ENCODE measurements at places on chromosomes 11 and 22. TPM values are rescaled to one million over a fixed set of nuclear protein-coding genes. Genes with fewer than 3 reads are reported as not detected.

DNA sequence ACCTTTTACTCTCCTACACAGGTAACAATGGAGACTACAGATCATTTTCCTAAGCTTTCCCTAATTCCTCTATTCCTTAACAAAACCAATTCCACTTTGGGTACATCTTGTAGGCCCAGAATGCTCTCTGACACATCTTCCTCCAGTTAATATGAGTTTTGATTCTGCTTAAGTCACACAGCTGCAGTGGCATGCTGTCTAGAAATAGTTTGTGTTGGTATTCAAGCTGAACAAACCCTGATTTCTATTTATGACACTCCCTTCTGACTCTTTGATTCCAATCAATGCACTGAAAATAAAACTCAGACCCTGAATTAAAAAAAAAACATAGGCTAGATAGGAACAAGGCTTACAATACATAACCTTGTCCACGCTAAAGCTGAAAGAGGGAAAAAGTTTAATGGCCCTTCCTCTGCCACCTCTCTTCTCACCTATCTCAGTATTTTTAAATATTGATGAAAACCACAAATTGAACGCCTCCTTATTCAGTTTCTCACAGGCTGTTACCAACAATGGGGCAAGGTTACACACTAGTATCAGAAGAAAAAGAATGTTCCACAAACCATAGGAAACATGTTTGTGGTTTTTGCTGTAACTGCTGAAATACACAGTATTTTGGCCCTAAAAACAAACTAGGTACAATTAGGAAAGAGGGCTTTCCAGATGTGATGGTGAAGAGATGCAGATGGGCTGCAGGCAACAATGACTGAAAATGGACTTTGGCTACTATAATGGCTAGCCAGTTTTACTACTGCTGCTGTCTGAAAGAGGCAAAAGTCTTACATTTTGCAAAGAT is 35.7 kb upstream of the GAB2 start:
- no peak overlapping the region for H3K27ac ChIP-seq
- H3K4me3 ChIP-seq: no peak overlapping the region
- no peak for DNase-seq
- no peaks in the 10 kb centered on the region for H3K27me3 ChIP-seq
- H3K36me3 ChIP-seq: peaks cover 16% of the 10 kb centered on the region

C1QTNF5 gene
- 0.47 TPM for total RNA-seq

- no peak for DNase-seq
- H3K36me3 ChIP-seq: peaks cover 28% of the 10 kb centered on the region
- H3K4me3 ChIP-seq: no peak overlapping the region
- no peak overlapping the region for H3K27ac ChIP-seq
These were observed 22.2 kb downstream of the MYBPC3 start for GRCh38 chr11:47329987-47330931.

DNA sequence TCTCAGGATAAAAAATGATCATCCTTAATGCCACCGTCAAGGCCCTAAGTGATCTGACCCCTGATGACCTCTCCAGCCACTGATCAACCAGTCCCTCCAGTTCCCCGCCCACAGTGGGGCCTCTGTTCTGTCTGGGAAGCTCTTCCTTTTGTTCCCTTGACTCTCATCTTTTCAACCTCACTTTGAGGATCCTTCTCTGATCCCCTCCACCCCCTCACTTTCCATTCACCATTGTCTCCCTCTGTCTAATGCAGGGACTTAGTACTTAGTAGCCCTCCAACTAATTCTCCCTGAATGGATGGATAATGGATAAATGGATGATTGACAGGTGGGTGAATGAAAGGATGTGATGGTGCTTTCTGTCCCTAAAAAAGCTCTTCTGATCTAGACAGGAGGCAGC is 45.6 kb downstream of the C11orf58 start:
- H3K4me3 ChIP-seq: no peak overlapping the region
- DNase-seq: no peak
- H3K27ac ChIP-seq: no peak overlapping the region
- peaks cover 13% of the 10 kb centered on the region for H3K4me1 ChIP-seq
- H3K27me3 ChIP-seq: peaks cover 20% of the 10 kb centered on the region
- H3K36me3 ChIP-seq: no peaks in the 10 kb centered on the region

GRCh38 chr11:78203184-78203583 is 14.5 kb downstream of the USP35 start:
- H3K36me3 ChIP-seq: peaks cover 8% of the 10 kb centered on the region
- H3K27me3 ChIP-seq: no peaks in the 10 kb centered on the region
- no peak for DNase-seq
- no peaks in the 10 kb centered on the region for H3K4me1 ChIP-seq
- no peak overlapping the region for H3K27ac ChIP-seq

DNA sequence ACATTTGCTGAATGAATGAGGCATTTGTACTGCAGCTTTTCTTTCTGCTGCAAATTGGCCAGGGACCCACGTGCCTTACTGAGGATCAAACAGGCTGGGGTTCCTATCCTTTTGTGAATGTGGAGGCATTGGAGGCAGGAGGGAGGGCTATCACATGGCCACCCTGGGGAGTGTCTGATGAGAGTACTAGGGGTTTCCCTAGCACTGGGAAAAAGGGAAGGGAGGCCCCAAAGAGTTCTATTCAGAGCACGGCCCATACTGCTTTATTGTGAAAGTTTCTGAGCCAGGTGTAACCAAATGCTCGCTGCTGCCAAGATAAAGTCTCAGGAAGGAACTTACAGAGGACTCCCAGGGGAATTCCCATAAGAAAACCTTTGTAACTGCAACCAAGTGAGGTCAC is 78.4 kb upstream of the ANO1 start:
- no peak overlapping the region for H3K4me3 ChIP-seq
- no peaks in the 10 kb centered on the region for H3K4me1 ChIP-seq
- DNase-seq: no peak
- no peak overlapping the region for H3K27ac ChIP-seq

OR56A1 gene
- not detected for total RNA-seq

DNA sequence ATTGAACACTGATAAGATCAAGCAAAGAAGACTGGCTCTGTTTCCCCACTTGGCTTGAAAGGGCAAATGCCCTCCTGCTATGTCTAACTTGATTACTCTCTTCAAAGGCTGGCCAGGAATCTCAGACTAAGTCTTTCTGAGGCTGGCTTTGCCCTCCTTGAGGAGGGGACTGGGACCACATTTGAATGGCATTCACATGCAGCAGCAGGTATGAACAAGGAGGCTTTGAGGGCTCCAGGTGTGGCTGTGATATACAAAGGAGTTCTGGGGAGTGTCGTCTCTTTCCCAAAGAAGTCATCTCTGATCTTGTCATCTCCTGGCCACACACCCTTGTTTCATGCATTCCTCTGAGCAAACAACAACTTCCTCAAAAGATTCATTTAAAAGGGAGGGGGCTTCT is 130.8 kb downstream of the ARL14EP start:
- H3K4me1 ChIP-seq: no peaks in the 10 kb centered on the region
- DNase-seq: no peak
- H3K36me3 ChIP-seq: no peaks in the 10 kb centered on the region
- H3K4me3 ChIP-seq: no peak overlapping the region
- no peak overlapping the region for H3K27ac ChIP-seq

DNA sequence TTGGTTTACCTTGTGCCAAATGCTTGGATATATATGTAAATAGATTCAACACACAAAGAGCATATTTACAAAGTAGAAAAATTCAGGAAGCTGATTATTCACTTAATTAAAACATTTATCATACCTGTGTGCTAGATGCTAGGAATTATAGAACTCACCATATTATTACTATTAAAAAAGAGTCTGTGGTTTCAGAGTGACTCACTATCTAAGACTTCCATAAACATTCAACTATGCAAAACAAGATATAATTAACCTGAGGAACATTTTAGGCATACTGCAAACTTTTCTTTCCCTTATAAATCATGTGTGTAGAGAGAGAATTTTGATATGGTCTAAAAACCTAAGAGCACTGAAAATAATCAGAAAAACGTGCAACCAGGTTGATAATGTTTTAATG is 27.3 kb downstream of the CTSC start:
- no peaks in the 10 kb centered on the region for H3K27me3 ChIP-seq
- H3K4me3 ChIP-seq: no peak overlapping the region

APOBEC3B gene
- 43.6 TPM for total RNA-seq

CCDC88B gene
- 13.0 TPM for total RNA-seq

RTCB gene
- 81.2 TPM for total RNA-seq

GRCh38 chr22:49983148-49984042 is 22.8 kb downstream of the PIM3 start:
- no peak overlapping the region for H3K4me3 ChIP-seq
- H3K36me3 ChIP-seq: no peaks in the 10 kb centered on the region
- H3K27me3 ChIP-seq: no peaks in the 10 kb centered on the region
- H3K4me1 ChIP-seq: peaks cover 4% of the 10 kb centered on the region
- no peak for DNase-seq
- H3K27ac ChIP-seq: no peak overlapping the region

OR56A5 gene
- total RNA-seq: not detected

GRCh38 chr22:47851586-47851985 is 1089.1 kb downstream of the TBC1D22A start:
- no peaks in the 10 kb centered on the region for H3K4me1 ChIP-seq
- no peak overlapping the region for H3K4me3 ChIP-seq
- no peak overlapping the region for H3K27ac ChIP-seq
- no peaks in the 10 kb centered on the region for H3K36me3 ChIP-seq
- no peak for DNase-seq

C22orf31 gene
- total RNA-seq: not detected

DNA sequence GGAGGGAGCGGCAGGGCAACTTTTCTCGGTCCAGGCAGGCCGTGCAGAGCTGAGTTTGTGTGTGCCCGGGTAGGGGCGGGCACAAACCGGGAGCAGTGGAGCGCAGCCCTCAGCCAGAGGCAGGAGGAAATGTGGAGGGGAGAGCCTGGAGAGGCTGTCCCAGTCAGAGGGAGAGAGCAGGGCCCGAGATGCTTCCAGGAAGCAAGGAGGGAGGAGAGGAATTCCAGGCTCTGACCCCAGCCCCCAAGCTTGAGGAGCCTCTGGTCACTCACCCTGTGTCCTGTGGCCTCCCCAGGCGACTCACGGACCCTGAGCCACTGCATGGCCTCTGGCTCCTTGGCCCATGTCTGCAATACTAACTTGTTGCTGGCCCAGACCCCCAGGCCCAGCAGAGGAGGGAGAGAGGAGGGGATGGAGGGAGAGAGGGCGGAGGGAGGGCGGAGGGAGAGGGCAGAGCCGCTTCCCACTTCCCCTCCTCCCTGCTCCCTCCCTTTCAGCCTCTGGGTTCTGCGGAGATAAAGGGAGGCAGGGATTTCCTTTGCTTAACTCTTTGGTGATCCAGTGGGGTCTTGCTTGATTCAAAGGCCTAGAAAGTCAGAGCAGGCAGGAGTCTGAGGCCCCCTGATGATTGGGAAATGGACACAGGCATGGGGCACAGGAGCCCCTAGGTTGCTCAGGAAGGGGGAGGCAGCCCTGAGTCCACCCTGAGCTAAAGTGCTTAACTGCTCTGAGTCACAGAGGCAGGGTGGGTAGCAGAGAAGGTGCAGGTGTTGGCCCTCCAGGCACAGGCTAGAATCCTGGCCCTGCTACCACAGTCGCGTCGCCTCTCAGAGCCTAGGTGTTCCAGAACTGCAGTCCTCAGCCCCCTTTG is at the start of gene C1QTNF6:
C1QTNF6 (minus strand) TSS at position 357 of the 871 bp plus-strand sequence; CDS start at position 323, 34 bp downstream.
- H3K36me3 ChIP-seq: no peaks in the 10 kb centered on the region
- no peak within 1 kb of the TSS for H3K27ac ChIP-seq
- H3K27me3 ChIP-seq: peaks cover 26% of the 10 kb centered on the region
- no peak for DNase-seq

GRCh38 chr11:123742031-123742723 is 717 bp upstream of the ZNF202 start:
- H3K4me3 ChIP-seq: peak overlapping the region; percentile 92
- peak; percentile 22 for DNase-seq
- no peaks in the 10 kb centered on the region for H3K27me3 ChIP-seq
- H3K36me3 ChIP-seq: peaks cover 31% of the 10 kb centered on the region
- peaks cover 11% of the 10 kb centered on the region for H3K4me1 ChIP-seq
- peak overlapping the region; percentile 87 for H3K27ac ChIP-seq

- no peak overlapping the region for H3K27ac ChIP-seq
- H3K4me1 ChIP-seq: no peaks in the 10 kb centered on the region
- no peaks in the 10 kb centered on the region for H3K36me3 ChIP-seq
These were observed 54.0 kb downstream of the PLEKHA7 start for GRCh38 chr11:16960250-16960649.

DNA sequence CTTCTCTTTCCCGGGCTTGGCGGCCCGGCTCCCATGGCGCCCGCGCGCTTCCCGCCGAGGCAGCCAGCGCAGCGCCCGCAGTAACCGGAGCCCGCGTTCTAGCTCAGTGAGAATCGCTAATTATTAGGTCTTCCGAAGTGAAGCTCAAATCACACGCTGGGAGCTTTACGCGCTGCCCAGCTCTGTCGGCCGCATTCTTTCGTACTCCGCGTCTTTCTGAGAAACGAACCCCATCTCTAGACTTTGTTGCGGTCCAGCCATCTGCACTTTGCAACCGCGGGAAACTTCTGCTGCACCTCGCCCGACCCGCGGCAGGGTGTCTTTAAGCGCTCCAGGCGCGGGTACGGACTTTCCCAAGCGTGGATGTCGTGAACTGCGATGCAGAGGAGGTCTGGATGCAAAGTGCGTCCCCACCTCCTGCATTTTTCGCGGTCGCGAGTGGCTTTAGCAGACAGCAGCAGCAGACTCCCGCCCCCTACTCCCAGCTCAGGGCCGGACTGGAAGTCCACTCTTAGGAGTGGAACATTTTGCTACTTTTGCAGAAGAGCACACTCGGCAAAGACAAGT is 6.0 kb upstream of the PAX6 start:
- peak overlapping the region; percentile 34 for H3K4me3 ChIP-seq
- H3K36me3 ChIP-seq: no peaks in the 10 kb centered on the region
- peaks cover 28% of the 10 kb centered on the region for H3K27me3 ChIP-seq
- no peak for DNase-seq

RTN4R gene
- total RNA-seq: 2.8 TPM

GRCh38 chr22:29314537-29315285 is 786 bp downstream of the RASL10A start:
- peaks cover 52% of the 10 kb centered on the region for H3K4me1 ChIP-seq
- DNase-seq: no peak
- 0 out of 3 replicates have a peak, but pooled peaks cover 5% of the 10 kb centered on the region for H3K36me3 ChIP-seq

GRCh38 chr11:26028393-26028911 is 303.5 kb upstream of the ANO3 start:
- no peaks in the 10 kb centered on the region for H3K4me1 ChIP-seq
- DNase-seq: no peak
- H3K27me3 ChIP-seq: no peaks in the 10 kb centered on the region
- H3K27ac ChIP-seq: no peak overlapping the region

OLFML1 gene
- not detected for total RNA-seq

DNA sequence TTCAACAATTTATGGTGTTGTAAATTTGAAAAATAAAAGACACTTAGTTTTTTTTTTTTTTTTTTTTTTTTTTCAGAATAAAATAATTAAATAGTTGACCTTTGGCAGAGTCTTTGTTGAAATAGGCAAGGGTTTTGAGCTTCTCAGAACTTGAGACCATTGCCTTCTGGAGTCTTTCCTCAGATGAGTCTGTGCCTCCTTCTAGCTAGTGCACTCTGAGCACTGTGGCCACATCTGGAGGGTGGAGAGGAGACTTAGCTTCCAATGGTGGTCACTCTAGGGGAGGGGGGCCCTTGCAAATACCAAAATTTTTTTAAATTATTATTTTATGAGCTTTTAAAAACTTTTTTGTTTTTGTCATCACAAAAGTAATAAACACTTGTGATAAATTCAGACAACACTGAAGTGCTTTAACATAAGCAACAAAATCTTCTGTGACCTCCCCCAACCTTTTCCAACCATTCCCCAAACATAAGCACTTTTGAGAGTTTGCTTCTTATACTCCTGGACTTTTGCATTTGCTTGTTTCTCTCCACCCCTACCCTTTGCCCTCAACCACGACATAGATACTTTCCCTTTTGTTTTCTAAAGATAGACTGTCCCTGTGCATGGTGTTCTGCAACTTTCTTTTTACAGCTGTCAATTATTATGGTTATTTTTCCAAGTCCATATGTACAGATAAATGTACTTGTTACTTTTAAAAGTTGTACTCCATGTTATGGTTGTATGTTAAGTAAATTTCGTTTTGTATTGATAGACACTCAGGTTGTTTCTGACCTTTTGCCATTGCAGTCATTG is 41.1 kb downstream of the BMAL1 start:
- H3K4me3 ChIP-seq: no peak overlapping the region
- DNase-seq: no peak
- H3K36me3 ChIP-seq: no peaks in the 10 kb centered on the region
